Left colon (tissue), 2 donors: ENCODE measurements at places on chromosomes 7 and 10. TPM values are rescaled to one million over a fixed set of nuclear protein-coding genes. Genes with fewer than 3 reads are reported as not detected.

DNA sequence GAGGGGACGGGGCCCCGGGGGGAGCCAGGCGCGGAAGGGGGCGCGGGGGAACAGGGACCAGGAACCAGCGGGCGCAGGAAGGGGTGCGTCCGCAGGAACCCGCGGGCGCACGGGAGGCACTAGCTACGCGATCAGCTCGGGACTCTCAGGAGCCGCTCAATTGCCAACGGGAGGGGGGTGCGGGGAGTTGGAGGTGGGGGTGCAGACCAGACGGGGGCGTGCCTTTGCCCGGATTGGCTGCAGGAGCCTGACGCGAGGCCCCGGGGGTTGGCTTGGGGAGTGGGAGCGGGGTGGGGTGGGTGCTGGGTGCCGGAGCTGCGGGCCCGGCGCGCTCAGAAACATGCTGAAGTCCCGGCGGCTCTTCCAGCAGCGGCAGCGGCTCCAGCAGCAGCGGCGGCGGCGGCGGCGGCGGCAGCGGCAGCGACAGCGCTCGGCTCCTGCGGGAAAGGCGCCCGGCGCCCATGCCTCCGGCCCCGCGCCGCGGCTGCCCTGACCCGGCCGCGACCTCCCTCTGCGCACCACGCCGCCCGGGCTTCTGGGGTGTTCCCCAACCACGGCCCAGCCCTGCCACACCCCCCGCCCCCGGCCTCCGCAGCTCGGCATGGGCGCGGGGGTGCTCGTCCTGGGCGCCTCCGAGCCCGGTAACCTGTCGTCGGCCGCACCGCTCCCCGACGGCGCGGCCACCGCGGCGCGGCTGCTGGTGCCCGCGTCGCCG, at the start of gene ADRB1:
ADRB1 (plus strand) TSS at position 335 of the 715 bp plus-strand sequence; CDS start at position 602, 267 bp downstream.
- DNase-seq: peak; percentile 81

GRCh38 chr10:68992636-68993440, 4.2 kb downstream of the KIFBP start:
- DNase-seq: peak; percentile 26

GRCh38 chr10:133258066-133258817, 18.4 kb downstream of the ADAM8 start:
- peak; percentile 54 for DNase-seq

DNA sequence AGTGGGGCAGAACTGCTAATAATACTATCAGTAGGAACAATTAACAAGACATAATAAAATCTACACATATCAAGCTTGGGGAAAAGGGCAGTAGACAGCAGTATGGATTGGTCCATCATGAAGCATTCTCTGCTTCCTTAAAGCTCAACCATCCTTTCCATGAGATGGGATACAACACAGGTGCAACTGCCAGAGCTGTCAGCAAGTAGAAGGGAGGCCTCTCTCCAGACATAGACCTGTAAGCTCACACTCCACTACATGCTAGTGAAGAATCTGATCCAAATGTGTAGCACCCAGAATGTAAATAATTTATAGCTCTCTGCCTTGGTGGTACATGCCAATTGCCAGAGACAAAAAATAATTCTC, 41.5 kb upstream of the ANAPC16 start:
- no peak for DNase-seq

DNA sequence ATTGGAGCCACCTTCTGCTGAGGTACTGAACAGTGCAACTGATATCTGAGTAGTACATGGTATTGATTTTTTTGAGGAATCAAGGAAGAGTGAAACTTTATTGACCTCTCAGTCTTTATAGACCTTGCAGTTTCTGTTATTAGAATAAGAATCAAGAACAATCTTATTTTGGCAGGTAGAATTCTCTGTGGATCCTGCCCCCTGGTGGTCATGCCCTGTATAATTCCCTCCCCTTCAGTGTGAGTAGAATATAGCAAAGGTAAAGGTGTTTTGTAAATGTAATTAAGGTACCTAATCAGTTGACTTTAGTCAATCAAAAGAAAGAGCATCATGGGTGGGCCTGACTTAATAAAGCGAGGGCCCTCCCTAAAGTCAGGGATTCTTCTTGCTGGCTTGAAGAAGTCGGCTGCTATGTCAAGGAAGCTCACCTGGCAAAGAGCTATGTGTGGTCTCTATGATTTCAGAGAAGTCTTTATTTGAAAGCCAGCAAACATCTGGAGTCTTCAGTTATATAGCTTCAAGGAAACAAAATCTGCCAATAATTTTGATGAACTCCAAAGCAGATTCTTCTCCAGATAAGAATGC, 142.8 kb downstream of the LSM5 start:
- DNase-seq: peak; percentile 41

DNA sequence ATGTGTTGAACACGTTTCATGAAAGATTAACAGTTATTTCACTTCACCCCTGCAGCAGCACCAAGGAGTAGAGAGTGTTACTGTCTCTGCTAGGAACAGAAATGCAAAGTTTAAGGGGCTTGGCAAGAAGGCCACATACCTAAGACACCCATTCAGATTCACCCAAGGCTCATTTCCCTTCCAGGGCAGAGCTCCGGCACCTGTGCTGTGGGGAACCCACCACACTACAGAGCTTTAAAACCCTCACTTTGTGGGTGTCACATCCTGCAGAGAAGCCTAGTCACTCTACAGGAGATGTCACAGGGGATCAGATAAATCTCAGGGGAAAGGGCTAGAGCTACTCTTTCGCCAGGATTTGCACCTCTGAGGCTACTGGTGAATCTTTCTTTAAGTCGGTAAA, 176.1 kb upstream of the KLF6 start:
- DNase-seq: no peak

- no peak for DNase-seq
These were observed 103.6 kb downstream of the BTAF1 start for GRCh38 chr10:92027141-92027540.

GRCh38 chr7:107180378-107180777, 11.6 kb downstream of the HBP1 start:
- peak; percentile 62 for DNase-seq

- DNase-seq: no peak
These were observed 12.0 kb upstream of the PARP12 start for GRCh38 chr7:140074780-140075179.

DNA sequence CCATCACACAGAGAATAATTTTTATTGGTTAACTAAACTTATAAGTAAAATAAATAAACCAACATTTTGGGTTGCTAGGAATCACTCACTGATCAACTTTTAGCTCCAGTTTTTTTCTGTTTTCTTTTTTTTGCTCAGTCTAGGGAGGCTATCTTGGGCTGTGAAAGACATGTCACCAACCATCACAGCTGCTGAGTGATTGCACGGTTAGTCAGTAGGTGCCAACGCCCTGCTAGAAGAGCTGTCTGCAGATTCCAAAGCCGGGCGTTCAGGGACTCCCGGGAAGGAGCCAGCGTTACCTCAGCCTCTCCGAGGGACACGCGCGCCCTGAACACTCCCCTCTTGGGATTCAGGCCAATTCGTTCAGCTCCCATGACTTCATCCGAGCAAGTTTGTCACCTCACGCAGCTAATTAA, 604 bp upstream of the STAM start:
- DNase-seq: peak; percentile 86

- no peak for DNase-seq
These were observed 39.6 kb downstream of the STAM start for GRCh38 chr10:17683541-17683940.

GRCh38 chr7:22332461-22332870, 24.5 kb downstream of the RAPGEF5 start:
- DNase-seq: no peak

DNA sequence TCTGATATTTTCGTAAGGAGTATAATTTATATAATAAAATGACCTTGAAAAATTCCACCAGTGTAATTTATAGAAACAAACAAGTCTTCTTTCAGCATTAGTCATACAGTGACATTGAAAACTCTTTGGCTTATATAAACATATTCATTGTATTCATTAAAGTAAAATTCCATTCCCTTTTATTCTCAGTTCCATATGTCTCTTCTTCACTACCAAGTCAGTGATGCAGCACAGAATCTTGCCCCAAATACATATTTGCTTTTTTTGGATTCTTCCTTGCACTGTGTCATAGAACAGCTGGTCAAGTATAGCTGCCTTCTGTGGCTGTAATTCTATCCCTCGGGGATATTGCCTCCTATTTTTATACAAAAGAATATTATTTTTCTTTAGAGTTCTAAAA, 884.5 kb upstream of the POT1 start:
- no peak for DNase-seq

DNA sequence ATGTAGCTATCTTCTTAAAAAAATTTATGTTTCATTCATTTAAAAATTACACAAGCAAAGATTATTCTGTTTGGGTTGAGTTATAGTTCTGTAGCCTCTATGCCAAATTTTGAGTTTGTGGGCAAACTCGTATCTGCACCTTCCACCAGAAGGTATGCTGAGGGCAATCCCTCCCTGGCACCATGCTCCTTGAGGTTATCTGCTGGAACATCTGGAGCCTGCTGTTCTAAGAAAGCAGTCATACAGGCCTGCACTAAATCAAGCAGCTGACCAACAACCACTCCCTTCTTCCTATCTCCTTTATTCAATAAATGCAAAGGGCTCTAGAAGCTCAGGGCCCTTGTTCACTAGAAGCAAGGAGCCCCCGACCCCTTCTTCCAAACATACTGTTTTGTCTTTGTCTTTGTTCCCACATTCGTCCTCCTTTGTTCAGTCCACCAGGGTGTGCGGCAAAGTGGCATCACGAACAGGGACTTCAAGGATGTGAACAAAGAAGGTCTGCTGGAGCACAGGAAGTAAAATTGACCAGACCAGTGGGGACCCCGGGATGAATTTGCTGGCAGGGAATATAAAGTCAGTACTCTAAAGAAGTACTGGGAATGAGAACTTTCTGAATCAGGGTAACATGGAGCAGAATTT, 36.4 kb downstream of the OR13A1 start:
- DNase-seq: no peak

DNA sequence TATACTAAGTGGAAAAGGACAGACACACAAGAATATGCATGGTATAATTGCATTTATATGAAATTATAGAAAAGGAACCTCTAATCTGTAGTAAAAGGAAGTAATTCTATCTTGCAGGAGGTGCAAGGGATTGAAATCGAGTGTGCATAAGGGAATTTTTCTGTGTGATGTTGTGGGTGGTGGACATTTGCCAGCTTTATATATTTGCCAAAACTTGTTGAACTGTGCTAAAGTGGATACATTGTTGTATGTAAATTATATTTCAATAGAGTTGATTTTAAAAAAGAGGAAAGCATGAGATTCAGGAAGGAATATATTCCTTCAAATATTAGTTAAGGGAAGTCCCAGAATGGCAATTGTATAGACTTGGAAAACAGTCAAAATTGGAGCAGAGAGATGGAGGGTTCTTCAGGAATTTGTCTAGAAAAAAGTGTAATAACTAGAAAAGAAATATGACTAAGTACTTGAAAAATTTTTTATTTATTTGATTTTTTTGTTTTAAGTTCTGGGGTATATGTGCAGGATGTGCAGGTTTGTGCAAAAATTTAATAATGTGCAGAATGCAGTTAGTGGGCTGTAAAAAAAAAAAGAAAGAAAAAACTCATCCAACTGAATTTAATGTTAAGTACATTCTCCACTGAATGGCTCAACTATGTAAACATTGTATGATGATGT, 96.1 kb downstream of the ARL4A start:
- no peak for DNase-seq

- DNase-seq: no peak
These were observed 60.2 kb upstream of the ADGRA1 start for GRCh38 chr10:133027482-133027881.

DNA sequence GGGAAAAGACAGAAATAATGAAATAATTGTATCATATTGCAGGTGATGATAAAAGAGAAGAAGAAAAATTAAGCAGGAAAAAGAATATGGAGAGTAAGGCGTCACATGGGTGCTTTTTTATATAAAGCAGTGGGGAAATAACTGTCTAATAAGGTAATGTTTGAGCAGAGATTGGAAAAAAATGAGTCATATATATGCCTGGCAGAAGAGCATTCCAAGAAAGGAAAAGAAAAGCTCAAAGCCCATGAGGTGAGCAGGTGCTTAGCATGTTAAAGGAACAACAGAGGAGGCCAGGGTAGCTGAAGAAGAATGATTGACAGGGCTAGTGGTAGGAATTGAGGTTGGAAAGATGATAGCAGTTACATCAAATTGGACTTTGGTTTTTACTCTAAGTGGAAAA, 739.5 kb downstream of the SORCS1 start:
- no peak for DNase-seq

- DNase-seq: peak; percentile 57
These were observed 314.6 kb downstream of the CXCL12 start for GRCh38 chr10:44070282-44070681.

GRCh38 chr10:29735628-29736365, 101.0 kb upstream of the SVIL start:
- DNase-seq: peak; percentile 86

DNA sequence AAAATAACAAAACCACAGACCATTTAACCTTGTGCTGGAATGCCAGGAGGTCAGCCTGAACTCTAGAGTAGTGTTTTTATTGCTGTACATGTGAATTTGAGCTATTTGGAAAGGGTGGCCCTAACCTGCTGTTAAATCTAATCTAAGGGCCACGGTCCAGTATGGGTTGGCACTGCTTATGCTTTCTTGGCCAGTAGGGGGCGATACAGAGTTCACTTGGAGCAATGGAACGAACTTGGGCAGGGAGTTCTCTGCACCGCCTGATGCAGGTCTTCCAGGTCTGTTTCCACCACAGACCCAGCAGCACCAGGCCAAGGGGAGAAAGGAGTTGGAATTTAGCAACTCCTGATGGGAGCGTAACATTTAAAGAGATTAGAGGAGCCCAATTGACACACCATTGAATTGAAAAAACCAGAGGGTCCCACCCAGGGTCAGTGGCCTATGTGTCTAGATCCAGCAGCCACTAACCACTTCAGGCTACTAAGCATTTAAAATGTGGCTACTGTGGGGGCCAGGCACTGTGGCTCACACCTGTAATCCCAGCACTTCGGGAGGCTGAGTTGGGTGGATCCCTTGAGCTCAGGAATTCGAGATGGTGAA, 75.7 kb upstream of the EFCAB10 start:
- DNase-seq: peak; percentile 70

DNA sequence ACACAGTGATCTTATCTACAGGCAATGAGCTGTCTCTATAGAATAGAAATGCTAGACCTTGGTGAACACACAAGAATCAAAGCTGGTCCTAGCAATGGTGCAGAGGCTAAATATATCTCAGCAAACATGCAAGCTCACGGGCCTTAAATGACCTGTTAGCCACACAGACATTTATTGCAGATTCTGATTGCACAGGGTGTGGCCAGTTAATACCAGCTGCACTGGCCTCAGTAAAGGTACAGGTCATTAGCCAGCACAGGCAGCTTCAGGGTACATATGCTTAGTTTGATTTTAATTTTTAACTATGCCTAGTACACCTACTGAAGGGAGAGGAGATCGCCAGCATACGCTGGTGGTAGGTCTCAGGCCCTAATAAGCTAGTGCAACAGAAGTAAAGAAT, 265.4 kb upstream of the DGKB start:
- DNase-seq: no peak

GRCh38 chr10:44032216-44032615, 352.7 kb downstream of the CXCL12 start:
- no peak for DNase-seq

- DNase-seq: no peak
These were observed 76.8 kb upstream of the PTER start for GRCh38 chr10:16360001-16360400.

Gene PIK3AP1
- total RNA-seq: 10.1 TPM

Gene UNCX
- total RNA-seq: not detected

Gene NKX2-3
- 3.4 TPM for total RNA-seq

Gene DPYSL4
- total RNA-seq: not detected

Gene GHRHR
- total RNA-seq: not detected

Gene GSTO2
- 13.7 TPM for total RNA-seq

Gene ACTR3C
- 20.2 TPM for total RNA-seq

Gene WAPL
- 33.6 TPM for total RNA-seq

Gene AGR3
- 188 TPM for total RNA-seq

Gene ADCYAP1R1
- total RNA-seq: 1.5 TPM
